ENCODE measurements at places on chromosomes 13 and 19.

GRCh38 chr13:101612735-101613134, 160.3 kb downstream of the ITGBL1 start:
- no peak for DNase-seq

GRCh38 chr19:46951171-46951986, 68.3 kb upstream of the NPAS1 start:
- no peak for DNase-seq

- peak; percentile 10 for DNase-seq
These were observed 113.7 kb downstream of the OLFM4 start for GRCh38 chr13:53142306-53142705.

GRCh38 chr13:26601669-26602068, 44.2 kb downstream of the WASF3 start:
- peak; percentile 24 for DNase-seq

DNA sequence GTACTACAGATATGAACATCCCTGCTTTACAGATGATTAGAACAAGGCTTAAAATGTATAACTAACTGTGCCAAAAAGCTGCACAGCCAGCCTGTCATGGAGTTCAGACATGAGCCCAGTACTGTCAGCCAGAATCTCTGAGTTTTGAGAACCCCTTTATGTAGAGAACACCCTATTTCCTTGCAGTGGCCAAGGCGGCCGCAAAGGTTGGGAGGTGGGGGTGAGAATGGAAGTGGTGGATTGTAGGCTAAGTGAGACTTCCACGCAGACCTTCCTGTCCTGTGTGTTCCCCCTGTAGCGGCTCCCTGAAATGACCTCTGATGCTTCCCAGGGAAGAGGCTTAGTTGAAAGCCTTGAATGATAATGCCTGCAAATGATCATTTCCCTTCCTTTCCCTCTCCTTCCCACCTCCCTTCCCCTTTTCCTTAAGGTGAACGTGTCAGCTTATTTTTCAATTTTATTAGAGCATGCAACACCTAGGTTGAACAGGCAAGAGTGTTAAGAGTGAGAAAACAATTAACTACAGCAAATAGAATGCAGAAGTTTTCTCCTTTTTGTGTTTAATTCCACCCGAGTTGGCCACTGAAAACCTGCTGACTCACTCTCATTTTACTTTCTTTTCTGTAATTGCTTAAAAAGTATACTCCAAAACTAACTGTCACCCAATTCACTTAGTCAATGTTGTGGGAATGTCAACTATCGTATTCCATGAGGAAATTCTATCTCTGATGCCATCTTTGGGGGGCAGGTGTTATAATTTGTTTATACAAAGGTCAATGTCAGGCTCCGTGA, 167.0 kb upstream of the EDNRB start:
- DNase-seq = no peak

GRCh38 chr13:48403151-48403631, 9.7 kb downstream of the LPAR6 start:
- DNase-seq = peak; percentile 61

DNA sequence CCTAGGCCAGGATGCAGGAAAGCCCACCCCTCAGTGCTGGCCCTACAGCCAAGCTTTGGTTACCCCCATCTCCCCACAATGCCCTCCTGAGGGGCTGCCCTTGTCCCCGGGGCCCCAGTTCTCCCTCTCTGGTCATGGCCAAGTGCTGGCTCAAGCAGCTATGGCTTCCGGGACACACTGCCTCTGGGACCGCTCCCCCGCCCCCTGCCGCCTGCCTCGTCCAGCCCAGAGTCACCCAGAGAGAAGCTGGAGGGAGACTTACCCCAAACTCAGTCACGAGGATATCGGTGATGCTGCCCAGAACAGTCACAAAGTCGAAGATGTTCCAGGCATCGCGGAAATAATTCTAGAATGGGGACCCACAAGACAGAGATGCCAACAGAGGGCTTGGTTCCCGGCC, 94.7 kb downstream of the IER2 start:
- DNase-seq = no peak

DNA sequence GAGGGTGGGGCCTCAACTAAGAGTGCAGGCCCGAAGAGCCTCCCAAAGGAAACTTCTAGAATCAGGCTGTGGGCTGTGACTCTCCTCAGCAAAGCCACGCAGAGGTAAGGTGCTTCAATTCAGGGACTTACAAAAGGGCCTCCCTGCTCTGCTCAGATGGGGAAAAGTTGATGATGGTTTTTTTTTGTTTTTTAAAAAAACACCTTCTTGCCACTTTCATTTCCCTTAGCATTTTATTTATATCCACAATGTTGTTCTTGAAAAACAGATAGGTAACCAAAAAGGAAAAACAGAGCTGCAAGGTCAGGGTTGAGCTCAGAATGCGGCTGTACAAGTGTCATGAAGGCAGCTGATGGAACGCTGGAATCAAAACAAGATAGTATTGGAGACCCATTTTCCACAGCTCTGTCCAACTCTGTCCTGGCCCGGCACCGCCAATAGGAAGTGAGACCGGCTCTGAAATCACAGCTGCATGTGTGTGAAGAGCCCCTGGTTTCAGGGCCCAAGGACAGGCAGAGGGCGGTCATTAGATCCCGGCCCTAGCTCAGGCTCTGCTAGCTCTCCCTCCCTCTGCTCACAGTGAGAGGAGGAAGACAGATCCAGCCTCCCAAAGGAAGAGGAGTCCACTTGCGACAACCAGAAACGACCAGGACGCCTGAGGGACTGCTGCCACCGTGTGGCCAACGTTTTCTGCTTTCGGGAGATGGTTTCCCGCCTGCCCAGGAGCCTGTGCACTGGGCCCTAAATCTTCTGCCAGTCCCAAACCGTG, 58.3 kb downstream of the KLF2 start:
- peak; percentile 93 for DNase-seq
